NCI-H2171 (cell line): ENCODE measurements at places on chromosomes 13 and 19.

DNA sequence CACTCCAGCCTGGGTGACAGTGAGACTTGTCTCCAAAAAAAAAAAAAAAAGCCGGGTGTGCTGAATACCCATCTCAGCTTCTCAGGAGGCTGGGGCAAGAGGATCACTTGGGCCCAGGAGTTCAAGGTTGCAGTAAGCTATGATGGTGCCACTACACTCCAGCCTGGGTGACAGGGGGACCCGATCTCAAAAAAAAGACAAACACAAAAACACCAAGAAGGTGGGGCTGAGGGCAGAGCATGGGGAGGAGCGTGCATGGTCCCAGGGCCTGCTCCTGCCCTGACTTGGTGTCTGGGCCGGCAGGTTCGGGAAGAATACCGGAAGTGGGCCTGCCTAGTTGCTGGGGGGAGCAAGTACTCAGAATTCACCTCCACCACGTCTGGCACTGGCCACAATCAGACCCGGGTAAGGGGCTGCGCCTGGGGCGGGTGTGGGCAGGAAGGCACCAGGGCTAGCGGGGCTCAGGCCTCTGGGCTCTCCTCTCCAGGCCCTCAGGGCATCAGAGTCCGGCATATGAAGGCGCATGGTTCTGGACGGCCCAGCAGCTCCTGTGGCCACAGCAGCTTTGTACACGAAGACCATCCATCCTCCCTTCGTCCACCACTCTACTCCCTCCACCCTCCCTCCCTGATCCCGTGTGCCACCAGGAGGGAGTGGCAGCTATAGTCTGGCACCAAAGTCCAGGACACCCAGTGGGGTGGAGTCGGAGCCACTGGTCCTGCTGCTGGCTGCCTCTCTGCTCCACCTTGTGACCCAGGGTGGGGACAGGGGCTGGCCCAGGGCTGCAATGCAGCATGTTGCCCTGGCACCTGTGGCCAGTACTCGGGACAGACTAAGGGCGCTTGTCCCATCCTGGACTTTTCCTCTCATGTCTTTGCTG, 11.3 kb downstream of the DDX39A start:
- DNase-seq = no peak

GRCh38 chr13:48973845-48974431, 1.8 kb upstream of the FNDC3A start:
- DNase-seq = no peak

- DNase-seq = peak; percentile 45
These were observed 218.9 kb upstream of the EDNRB start for GRCh38 chr13:78137404-78138142.

GRCh38 chr19:2653710-2654707, 48.5 kb downstream of the GNG7 start:
- DNase-seq = no peak

DNA sequence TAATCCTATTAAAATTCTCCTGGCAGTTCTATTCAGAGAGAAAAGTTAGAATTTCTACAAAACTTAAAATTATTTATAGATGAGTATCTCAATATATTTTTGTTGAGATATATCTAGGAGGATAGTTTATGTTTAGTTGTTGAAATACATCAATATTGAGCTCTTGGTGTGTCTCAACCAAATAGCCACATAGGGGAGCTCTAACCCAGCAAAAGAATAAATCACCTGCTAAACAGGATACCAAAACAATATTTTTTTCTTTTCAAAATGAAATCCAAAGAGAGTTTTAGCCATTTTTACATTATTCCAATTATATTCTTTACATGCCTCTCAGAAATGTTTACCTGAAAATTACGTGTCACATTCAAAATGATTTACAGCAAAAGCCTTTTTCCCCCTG, 954.7 kb downstream of the SLITRK6 start:
- no peak for DNase-seq

DNA sequence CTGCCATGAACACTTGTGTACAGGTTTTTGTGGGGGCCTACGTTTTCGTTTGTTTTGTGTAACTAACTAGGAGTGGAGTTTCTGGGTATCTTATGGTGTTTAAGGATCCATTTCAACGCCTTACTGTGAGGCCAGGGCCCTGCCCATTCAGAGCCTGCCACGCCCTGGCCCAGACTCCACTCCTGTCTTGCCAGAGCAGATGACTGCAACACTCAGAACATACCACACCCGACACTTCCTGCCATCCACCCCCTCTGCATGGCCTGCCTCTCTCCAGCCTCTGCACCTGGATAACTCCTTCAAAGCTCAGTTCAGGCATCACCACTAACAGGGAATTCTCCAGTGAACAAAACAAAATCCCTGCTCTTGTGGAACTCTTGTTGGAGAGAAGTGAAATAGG, 43.2 kb downstream of the RGCC start:
- no peak for DNase-seq

GRCh38 chr13:28597641-28598040, 61.3 kb upstream of the POMP start:
- no peak for DNase-seq

- no peak for DNase-seq
These were observed 826.9 kb downstream of the UQCRFS1 start for GRCh38 chr19:28386066-28386465.

DNA sequence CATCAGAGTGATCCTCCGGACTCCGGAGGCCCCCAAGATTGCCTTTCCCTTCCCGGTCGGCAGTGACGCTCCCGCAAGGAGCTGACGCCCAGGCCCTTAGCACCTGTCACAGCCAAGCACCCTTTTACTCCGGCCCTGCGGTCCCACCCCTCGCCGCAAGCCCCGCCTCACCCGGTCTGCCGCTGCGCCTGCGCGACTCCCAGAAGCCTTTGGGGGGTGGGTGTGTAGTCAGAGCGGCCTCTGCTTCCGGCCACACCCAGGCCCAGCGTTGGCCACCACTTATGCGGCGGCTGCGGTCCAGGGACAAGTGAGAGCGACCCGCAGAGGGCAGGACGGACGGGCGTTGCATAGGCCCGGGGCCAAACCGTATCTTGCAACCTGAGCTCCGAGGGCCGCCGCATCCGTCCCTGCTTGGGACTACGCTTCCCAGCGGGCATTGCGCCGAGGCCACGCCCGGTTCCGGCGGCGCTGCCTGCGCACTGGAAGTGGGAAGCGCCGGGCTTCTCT, 441 bp upstream of the ZFP28 start:
- DNase-seq = peak; percentile 89

- DNase-seq = peak; percentile 28
These were observed 502.7 kb downstream of the UQCRFS1 start for GRCh38 chr19:28710278-28710677.

GRCh38 chr13:29718694-29719093, 123.2 kb upstream of the SLC7A1 start:
- DNase-seq = no peak

GRCh38 chr13:37179645-37180044, 74.2 kb upstream of the CSNK1A1L start:
- DNase-seq = no peak

GRCh38 chr19:33343301-33343700, 30.2 kb upstream of the CEBPG start:
- DNase-seq = no peak

- DNase-seq = no peak
These were observed 12.5 kb upstream of the CFAP97D2 start for GRCh38 chr13:114166381-114167131.

DNA sequence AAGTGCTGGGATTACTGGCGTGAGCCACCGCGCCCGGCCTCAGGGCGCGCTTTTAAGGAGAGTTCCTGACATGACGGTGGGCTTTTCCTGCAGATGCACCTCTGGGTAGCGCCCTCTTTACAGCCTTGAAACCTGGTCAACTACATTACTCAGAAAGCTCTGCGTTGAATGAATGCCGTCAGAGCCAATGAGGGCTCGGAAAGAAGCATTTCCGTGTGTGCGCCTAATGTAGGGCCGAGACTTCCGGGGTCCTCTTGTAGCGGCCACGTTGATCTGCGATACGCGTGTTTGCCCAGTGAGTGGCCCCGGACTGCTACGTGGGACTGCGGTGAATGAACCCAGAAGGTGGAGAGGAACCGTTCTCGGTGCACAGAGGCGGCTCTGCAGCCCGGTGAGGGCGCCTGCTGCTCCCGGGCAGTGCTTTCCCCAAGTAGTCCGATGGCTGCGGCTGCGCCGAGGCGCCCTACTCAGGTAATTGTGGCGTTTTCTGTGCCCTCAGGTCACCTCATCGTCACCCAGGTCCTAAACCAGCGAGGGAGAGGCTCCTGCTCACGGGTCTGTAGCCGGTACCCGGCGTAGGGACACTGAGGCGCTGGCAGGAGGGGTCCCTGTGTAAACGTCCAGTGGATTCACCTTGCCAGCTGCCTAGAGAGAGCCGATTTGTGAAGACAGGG, 4.9 kb upstream of the ZNF552 start:
- DNase-seq = peak; percentile 87

DNA sequence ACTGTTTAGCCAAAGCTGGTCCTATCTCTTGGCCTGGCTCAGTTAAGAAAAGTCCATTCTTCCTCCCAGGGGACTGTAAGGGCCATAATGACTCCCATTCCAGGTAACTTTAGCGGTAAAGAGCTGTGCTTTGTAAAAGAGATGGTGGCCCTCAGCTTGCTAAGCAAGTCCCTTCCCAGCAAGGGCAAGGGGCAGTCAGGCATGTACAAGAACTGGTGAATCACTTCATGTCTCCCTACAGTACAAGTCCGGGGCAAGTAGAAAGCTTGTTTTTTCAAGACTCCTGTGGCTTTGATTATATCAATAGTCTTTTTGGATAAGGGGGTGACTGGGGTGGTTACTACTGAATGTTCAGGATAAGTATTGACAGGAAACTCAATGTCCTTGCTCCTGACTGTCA, 88.9 kb downstream of the SLC25A15 start:
- DNase-seq = no peak

GRCh38 chr13:63195726-63196125, 1780.1 kb upstream of the PCDH20 start:
- no peak for DNase-seq

DNA sequence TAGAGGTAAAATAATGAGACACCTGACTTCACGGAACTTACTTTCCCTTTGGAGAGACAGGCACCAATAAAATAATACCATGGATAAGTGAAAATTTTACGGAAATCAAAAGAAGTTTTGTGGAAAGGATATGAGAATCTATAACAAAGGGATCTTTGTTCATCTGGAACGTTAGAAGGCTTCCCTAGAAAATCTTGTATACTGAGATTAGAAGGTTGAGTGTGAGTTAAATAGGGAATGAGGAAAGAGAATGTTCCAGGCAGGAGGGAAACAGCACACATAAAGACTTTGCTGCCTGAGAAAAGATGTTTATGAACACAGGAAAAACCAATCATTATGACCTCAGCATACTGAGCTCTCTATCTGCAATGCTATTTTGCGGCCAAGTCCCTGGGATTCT, 19.6 kb upstream of the RAP2A start:
- no peak for DNase-seq

DNA sequence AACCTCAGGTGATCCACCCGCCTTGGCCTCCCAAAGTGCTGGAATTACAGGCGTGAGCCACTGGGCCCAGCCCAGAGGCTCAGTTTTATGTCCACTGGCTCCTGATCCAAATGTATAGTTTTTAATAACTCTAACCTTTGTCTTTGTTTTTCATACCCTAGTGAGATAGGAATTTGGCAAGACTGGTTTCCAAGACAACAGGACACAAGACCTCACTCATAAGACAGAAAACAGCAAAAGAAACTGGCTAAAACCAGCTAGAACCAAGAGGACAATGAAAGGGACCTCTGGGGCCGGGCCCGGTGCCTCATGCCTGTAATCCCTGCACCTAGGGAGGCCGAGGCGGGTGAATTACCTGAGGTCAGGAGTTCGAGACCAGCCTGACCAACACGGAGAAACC, 27.6 kb downstream of the CPT1C start:
- DNase-seq = no peak

DNA sequence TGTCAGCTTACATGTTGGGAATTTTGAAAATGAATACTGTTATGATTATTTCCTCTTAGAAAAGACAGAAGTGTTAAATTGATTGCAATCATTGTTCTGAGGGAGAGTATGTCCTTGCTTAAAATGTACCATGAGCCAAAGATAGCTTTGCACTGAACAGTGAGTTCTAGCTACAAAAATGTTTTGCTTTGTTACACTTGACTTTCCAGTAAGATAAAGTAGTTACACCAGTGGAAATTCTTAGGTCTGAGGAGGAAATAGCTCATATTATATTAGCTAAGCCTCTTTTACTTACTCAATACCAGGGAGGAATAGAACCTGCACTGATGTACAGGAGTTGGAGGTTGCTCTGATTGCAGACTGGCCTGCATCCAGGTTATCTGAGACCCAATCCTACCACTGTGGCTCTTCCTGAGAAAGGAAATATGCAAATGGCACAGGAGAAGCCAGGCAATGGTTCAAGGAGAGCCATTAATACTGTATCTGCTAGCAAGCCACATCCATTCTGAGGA, 53.0 kb upstream of the FBXL3 start:
- DNase-seq = no peak

DNA sequence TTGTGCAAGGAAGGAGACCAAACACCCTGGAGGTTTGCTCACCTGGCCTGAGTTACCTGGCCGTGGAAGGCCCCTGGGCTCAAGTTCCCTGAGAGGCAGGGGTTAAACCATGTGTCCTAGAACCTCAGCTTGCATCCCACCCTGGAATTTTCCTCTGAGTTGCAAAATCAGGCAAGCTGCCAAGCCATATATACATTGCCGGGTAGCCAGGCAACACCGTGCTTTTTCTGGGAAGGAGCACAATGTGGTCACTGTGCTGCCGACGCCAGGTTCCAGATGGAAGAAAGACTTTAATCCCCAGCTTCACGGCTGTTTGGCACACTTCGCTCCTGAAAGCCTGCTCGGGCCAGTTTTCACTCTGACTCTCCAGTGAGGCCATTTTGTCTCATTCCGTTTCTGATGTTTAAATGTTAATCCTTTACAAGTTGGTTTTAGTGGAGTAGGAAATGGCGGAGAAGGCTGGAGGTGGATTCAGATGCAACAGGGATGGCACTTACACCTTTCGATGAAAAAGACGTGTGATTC, 60.1 kb upstream of the PEG3 start:
- no peak for DNase-seq

DNA sequence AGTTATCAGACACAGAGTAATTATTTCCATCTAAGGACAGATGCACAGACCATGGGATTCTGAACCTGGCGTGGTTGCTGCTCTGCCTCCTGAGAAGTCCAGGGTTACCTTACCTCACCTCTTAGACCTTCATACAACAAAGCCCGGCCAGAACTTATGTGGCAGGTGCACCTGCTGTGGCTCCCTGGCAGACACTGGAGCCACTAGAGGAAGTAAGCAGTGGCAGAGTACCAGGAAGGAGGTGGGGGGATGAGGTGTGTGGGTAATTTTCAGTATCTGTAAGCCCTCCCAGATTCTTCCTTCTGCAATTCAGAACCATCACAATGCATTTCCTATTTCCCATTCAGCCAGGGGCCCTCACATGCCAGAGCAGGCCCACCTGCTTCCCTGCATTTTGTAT, 106.1 kb upstream of the DOCK9 start:
- DNase-seq = no peak

DNA sequence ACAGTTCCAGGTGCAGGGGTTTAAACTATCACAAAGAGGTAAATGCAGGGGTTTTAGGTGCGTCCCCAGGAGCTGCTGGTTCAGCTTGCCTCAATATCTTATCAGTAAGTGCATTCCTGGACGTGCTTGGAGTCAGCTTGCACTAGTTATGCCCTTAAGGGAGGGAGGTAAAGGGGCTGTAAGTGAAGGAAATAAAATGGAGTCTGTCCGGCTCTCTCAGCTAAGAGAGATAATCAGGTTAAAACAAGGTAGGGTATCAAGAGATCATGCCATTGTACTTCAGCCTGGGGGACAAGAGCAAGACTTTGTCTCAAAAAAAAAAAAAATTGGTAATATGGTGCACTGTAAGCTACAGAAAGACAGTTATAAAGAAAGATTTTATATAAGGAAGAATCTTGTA, 69.7 kb downstream of the ZNF100 start:
- no peak for DNase-seq
